NT2/D1 (cell line): ENCODE measurements at places on chromosomes 1 and 21.

DNA sequence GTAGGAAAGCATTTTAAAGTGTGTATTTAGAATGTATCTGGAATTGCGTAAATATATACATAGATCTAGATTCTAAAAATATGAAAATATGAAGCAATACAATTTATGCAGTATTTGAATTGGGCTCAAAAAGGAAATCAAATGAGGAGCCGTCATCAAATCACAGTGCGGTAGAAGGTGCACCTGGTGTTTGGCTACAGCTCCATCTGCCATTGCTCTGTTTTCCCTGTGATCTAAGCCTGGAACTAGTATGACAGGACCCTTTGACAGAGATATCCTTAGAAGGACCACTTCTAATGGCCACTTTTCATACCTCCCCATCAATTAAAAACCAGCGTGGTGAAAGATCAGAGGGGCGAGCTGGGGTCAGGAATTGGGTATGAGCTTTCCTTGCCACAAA lies 202.6 kb downstream of the NFIA start:
- no peak for DNase-seq

- DNase-seq = peak; percentile 58
Measured at GRCh38 chr1:147669469-147670318, 630 bp downstream of the ACP6 start.

DNA sequence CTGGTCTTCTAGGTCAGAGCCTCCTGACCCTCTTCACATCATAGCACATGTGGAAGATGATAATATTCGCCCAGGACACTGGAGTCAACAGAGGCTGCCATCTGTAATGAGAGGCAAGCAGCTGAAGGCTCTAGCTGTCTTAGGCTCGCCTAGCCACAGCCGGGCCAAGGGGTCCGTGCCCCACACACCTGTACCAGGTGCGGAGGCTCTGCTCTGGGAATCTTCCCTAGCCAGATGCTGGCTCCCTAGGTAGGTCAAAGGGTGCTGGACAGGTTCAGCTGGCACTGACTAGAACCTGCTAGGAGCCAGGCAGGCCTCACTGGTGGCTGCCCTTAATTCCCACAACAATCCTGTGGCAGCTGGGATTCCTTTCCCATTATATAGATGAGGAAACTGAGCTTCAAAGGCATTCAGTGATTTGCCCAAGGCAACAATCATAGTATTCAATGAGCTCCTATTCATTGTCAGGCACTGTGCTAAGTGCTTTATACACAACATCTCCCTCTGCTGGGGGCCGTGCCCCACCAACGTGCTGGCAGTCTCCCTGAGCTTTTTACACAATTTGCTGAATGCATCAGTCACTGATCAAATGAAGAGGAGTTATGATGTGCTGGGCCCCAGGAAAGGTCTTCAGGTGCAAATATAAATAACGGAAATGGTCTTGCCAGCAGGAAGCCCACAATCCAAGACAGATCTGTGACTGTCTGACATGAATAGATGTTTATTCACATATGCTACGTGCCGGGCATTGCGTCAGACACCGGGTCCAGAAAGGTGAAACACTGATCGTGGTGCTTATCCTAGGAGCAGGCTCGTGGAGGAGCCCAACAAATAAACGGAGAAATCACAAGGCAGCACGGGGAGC lies 58.0 kb downstream of the DDX20 start:
- no peak for DNase-seq

- DNase-seq = no peak
Measured at GRCh38 chr1:208919371-208919770, 664.1 kb upstream of the CAMK1G start.

DNA sequence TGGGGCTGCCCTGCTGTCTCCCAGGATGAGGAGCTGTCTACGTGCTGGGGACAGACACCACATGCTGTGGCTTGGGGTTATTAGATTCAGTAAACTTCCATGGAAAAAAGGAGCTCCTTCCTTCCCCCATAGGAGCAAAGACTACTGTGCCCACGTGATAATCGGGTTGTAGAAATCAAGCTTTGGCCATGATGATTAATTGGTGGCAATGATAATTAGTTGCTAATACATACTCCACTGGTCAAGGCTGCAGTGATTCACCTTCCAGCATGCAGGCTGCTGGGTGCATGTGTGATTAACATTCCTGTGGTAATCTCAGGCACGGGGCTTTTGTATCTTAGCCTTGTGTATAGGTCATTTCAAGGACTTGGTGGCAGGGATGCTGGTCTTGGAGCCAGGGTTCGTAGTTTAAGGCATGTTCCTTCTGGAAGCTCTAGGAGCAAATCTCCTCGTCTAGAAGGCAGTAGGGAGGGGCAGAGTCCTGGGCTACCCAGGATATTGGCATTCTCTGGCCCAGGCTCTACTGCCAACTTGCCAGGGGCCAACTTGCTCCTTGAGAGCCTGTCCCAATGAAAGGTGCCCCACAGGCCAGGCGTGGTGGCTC lies 41.4 kb downstream of the TMCO4 start:
- DNase-seq = no peak

- DNase-seq = no peak
Measured at GRCh38 chr1:18089488-18089887, 18.1 kb upstream of the IGSF21 start.

- DNase-seq = no peak
Measured at GRCh38 chr1:206717674-206717989, 32.9 kb downstream of the MAPKAPK2 start.

- no peak for DNase-seq
Measured at GRCh38 chr1:44294588-44295007, 60.5 kb downstream of the ERI3 start.

GRCh38 chr1:87167848-87168525 lies 160.7 kb upstream of the LMO4 start:
- DNase-seq = no peak

DNA sequence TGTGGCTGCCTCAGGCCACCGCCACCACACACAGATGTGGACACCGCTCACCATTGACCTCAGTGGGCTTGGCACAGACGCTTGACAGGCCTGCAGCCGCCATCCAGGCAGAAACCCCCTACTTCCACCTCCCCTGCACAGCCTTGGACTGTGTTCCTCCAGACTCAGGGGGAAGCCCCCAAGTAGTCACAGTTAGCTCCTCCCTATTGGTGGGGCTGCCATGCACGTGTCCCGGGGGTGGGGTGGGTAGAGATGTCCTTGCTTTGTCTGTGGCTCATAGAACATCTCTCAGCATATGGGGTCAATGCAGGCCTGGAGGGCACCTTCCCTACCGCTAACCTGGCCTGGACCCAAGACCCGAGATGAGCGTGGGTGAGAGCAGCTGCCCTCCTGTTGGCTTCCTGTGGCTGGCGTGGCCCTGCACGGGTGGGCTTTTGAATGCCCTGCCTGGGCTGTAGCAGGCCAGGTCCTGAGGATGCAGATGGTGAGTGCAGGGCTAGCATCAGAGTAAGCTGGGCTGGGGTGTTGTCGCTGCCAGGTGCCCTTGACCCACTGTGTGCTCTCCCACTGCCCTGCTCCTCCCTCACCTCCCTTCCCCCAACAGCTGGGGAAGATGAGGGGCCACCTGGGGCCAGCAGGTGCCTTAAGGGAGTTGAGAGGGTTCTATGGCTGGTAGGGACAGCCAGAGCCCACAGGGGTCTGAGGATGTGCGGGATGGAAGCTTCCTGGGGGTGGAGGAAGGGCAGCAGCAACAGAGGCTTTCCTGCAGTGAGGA lies 6.2 kb downstream of the CROCC start:
- DNase-seq = no peak

DNA sequence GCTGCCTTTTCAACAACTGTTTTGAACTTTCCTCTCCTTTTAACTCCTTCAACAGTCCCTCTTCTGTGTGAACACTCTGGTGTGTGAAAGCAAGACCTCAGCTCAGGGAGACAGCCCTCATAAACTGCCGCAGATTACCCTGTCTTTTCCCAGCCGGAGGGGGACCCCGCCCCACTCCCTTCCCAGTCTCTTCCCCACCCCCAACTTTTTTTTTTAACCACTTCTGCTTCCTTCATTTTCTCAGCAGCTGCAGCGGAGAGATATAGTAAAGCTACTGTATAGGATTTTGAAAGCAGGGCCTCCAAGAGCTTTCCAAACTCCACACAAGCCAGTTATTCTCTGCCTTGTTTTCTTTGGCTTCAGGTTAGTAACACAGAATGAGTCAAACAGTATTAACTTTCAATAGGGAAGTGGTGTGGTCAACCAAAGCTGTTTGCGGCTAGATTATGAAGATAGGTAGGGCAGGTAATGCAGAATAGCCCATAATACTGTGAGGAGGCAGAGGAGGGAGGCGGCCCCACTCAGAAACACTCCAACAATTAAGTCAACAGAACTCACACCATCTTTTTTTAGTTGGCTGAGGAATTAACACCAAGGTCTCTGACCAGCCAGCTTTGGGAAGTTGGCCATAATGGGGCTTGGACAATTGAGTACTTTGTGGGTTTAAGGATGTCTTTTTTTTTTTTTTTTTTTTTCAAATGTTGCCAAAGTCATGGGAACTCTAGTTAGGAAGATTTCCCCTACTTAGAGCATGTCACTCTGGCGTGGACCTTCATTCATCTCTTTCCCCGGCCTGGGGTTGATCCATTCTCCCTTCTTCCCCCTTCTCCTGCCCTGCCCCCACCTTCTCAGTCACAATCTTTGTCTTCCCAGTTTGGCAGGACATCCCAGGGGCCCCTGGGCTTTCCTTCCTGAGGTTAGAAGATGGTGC lies 177.0 kb downstream of the CLIC6 start:
- no peak for DNase-seq

DNA sequence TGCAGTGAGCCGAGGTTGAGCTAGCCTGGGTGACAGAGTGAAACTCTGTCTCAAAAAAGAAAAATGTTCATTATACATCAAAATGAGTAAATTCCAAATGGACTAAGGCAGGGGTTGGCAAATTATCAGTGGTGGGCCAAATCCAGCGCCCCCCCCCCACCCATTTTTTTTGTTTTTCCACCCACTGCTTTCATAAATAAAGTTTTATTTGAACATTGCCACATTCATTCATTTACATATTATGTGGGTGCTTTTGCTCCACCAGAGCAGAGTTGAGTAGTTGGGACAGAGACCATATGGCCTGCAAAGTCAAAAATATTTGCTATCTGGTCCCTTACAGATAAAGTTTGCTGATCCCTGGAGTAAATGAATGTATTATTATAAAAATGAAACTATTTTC lies 99.4 kb downstream of the ZMYM4 start:
- no peak for DNase-seq

GRCh38 chr1:77021732-77022131 lies 154.5 kb downstream of the ST6GALNAC5 start:
- DNase-seq = no peak

DNA sequence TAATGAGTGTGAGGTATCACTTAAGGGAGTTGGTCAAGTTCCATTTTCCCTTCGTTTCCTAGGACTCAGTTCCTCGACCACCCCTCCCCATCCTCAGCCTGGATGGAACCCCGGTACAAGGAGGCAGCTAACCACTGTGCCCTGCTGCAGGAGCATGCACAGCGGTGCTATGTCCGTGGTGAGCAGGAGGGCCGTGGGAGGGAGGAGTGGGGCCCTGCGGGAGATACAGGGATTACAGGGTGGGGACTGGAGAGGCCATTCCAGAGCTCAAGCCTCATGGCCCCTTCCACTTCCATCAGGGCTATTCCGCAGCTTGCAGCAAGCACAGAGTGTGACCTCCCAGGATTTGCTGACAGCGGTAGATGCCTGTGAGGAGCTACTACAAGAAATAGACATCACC lies 25.8 kb downstream of the HYI start:
- DNase-seq = no peak

DNA sequence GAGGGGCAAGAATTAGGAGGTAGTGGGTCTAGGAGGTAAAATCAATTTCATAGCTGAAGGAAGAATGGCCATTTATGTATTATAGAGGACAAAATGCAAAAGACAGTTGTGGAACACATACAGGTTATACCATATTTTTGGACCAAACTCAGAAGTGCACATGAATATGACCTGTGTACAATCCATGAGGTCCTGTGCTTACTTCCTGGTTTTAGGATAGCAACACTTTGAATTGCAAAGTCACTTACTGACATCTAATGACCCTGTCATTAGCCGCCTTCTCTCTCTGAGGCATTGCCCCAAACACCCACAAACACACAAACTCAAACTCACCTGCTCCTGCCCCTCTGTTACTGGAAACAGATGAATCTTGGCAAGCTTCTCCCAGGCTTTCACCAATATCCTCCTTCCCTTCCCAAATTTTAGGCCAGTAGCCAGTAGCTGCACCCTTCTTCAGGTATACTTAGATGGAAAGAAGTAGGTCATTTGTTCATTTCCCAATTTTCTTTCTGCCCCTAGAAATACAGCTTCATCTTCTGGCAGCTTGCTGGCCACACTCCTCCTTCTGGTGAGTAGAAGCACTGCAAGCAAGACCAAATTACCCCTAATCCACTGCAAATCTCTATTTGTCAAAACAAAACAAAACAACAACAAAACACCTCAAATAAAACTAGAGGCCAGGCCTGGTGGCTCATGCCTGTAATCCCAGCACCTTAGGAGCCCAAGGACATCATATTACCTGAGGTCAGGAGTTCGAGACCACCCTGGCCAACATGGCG lies 13.7 kb upstream of the RPL5 start:
- DNase-seq = no peak

- DNase-seq = peak; percentile 40
Measured at GRCh38 chr21:46229133-46229922, 754 bp upstream of the LSS start.

- no peak for DNase-seq
Measured at GRCh38 chr1:12170263-12170671, 3.5 kb downstream of the TNFRSF1B start.

GRCh38 chr1:25186161-25187007 lies 45.9 kb downstream of the SYF2 start:
- no peak for DNase-seq

DNA sequence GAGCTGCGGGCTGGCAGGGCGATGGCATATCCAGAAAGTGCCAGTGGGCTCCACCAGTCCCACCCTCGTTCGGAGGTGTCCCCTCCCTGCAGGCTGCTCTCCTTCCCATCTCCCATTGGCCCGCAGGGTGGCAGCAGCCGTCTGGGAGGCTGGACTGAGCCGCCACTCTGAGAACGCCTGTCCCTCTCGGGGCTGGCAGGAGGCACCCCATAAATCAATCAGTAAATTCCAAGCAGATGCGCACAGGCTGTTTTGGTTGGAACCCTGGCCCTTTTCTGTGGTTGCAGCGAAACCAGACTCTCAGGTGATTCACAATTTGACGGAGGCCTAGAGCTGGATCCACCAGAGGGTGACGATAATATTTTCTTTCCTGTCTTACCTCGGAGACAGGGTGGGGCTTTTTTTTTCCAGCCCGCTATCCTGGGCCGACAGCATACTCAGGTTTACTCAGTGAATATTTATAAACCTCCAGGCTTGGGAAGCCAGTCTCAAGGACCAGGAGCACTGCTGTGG lies 99.7 kb downstream of the GLIS1 start:
- DNase-seq = no peak

DNA sequence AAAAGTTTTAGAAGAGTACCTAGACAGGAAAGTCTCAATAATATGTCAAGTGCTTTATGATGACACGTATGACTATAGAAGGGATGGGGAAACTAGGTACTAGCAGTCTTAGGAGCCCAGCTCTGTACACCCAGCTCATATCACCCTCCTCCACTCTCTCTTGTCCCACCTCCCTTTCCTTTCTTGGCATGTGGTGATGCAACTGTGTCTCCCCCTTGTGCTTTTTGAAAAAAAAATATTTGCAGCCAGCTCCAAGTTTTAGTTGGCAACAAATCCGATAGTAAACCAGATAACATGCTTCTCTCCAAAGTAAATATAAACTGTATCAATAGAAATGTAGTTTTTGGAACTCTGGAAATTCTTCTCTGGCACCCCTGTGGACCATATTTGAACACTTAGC lies 280.7 kb downstream of the PDE4B start:
- DNase-seq = no peak
